ENCODE measurements at places on chromosomes 16 and 17. TPM values are rescaled to one million over a fixed set of nuclear protein-coding genes. Genes with fewer than 3 reads are reported as not detected.

The CACNG1 gene
- not detected for total RNA-seq

The TEKT3 gene
- total RNA-seq, result not detected

The MT1M gene
- not detected for total RNA-seq

The ARL5C gene
- 0.07 TPM for total RNA-seq

The NLK gene
- 11.3 TPM for total RNA-seq

The TEKT5 gene
- total RNA-seq, result not detected

The HYDIN gene
- not detected for total RNA-seq

The TBC1D3K gene
- not detected for total RNA-seq

- DNase-seq, result no peak
These were observed 165.3 kb upstream of the GSE1 start for GRCh38 chr16:85447693-85448313.

DNA sequence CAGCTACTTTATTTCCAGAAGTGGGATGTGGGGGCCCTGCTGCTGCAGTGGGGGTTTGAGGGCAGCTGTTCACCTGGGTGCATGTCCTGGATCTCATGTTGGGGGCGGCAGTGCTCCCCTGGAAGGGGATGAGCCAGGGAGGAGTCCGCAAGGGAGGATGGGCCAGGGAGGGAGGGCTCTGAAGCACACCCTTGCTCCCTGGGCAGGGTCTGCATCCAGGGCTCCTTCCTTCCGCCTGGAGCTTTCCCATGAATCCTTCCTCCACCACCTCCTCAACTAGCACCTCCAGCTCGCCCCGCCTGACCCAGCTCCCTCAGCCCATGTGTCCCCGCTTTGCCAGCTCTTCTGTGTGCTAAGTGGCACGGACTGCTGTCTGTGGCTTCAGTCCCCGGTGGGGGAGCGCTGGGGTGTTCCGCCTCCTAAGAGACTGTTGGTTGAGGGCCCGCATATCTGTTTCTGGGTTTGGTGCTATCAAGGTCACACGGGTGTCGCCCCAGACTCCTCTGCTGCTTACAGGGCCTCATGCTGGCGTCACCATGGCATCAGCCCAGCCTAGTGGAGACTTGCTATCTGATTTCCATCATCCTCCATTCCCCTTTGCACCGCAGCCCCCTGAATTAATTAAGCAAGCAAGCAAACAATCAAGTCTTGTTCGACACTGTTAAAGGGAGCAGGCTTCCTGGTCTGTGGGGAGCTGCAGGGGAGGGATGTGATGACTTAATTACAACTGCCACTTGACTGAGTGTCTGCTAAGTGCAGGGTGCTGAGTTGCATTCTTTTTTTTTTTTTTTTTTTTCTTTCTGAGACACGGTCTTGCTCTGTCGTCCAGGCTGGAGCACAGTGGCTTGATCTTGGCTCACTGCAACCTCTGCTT is 71.8 kb downstream of the PRKCA start:
- peak; percentile 53 for DNase-seq

GRCh38 chr16:88994695-88995094 is 17.7 kb upstream of the CBFA2T3 start:
- no peak for DNase-seq

DNA sequence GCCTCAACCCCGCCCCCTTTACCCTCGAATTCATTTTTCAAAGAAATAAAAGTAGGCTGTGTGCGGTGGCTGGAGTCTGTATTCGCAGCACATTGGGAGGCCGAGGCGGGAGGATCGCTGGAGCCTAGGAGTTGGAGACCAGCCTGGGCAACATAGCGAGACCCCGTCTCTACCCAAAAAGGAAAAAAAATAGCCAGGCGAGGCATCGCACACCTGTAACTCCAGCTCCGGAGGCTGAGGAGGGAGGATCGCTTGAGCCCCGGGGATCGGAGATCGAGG is 671 bp upstream of the TOP2A start:
- no peak for DNase-seq

DNA sequence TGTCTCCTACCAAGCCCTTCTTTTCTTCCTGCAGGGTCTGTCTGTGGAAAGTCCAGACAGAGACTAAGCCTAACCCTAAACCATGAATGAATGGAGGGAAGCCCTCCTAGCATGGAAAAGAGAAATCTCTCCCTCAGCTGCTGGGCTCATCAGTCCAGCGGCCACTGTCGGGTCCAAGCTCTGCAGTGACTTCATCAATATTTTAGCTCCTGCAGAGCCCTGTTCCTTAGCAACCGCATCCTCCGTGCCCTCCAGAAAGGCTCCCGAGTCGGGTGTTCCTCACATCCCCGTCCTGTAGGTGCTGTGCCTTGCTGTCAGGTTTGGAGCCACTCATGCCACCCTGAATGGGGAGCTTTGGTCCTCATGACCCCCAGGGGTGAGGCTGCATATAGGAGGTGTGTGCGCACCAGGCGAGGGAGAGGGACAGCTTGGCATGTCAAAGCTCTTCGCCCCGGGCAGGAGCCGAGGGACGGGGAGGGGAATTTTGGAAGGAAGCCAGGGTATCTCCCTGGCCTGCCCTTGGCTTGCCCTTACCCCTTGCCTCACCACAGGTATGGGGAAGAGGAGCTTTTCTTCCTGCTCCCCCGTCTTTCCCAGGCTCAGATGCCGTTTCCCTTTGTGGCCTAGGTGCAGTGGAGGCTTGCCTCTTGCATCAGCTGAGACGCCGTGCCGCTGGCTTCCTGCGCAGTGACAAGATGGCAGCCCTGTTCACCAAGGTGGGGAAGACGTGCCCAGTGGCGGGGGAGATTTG is 23.9 kb downstream of the SGSM2 start:
- DNase-seq, result no peak

GRCh38 chr17:65398040-65398787 is 163.2 kb downstream of the AXIN2 start:
- DNase-seq, result no peak

DNA sequence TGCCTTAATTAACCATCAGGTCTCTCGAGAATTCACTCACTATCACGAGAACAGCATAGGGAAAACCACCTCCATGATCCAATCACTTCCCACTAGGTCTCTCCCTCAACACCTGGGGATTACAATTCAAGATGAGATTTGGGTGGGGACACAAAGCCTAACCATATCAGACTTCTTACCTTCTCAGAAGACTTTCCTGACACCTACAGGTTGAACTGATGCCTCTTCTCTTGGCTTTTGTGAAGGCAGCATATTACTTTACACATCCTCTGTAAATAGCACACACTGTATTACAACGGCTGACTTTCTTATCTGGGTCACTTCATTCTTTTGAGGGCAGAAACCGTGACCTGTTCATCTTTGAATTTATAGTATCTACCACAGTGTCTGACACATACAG is 23.6 kb downstream of the BMERB1 start:
- no peak for DNase-seq

GRCh38 chr17:6427279-6427781 is 7.6 kb downstream of the AIPL1 start:
- DNase-seq, result peak; percentile 76

DNA sequence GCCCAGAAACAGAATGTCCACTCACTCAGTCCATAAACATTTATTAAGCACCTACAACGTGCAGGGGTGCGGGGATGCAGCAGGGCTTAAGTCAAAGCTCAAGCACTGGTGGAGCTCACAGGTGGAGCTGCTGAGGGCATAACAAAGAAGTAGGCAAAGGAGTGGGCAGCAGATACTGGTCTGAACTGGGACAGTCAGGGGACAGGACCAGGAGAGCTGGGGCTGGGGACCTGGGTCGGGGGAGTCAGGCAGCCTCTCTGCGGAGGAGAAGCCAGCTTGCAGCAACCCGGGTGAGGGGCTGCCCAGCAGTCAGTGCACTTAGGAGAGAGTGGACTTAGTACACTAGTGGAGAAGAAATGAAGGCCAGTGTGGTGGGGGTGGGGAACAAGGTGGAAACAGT is 10.0 kb upstream of the TNFRSF13B start:
- DNase-seq, result no peak

DNA sequence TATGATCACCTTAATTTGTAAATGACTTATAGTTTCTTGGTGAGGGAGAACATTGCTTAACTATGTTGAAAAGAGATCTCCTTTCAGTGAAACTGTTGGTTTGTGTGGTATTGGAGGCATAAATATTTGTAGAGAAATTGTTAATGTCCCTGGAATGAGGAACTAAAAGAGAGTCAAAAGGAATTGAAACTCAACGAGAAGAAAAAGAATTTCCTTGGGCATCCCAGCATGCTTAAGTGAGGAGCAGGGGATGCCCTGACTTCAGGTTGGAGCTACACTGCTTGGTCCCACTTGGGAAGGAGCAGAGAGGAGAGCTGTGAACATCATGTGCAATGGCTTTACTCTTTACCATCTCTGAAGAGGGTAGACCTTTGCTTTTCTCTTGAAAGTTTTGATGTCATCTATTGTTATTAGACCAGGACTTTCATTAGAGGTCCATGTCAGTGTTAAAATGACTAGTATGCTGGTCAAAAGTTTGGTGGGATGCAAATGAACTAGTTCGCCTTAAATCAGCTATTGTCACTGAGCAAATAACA is 21.7 kb downstream of the KRT23 start:
- no peak for DNase-seq

GRCh38 chr17:40483679-40484078 is 17.7 kb downstream of the TNS4 start:
- no peak for DNase-seq

- DNase-seq, result peak; percentile 22
These were observed 8.7 kb downstream of the CLEC19A start for GRCh38 chr16:19294156-19294649.

DNA sequence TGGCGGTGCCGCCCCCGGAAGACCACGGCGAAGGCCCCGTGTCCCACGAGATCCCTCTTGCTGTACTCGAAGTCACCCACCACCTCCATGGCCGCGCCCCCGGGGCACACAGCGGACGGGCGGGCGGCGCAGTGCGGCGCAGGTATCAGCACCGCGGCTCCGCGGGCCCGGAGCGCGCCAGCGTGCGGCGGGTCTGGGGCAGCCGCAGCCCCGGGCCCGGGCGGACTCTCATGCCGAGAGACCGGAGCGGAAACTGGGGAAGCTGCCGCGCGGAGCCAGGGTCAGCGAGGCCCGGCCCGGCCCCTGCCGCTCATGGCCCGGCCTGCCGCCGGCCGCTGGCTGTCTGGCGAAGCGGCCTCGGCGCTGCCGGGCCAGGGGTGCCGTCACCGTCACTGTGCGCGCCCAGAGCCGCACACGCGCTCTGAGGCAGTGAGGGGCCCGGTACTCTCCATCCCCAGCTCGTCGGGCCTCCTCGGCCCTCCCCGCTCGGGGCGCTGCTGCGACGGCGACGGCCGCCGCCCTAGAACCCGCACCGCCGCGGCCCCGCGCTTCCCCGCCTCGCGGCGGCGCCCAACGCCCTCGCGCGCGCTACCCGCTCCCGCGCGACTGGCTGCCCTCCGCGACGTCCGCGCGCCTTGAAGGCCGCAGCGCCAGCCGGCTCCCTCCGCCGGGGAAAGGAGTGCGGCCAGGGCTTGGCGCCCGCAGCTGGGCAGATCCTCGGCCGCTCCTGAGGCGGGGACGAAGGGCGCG is at the start of gene ULK2:
ULK2 (minus strand) TSS at position 608 of the 750 bp plus-strand sequence; CDS start at position 89, 519 bp downstream.
- peak; percentile 34 for DNase-seq

DNA sequence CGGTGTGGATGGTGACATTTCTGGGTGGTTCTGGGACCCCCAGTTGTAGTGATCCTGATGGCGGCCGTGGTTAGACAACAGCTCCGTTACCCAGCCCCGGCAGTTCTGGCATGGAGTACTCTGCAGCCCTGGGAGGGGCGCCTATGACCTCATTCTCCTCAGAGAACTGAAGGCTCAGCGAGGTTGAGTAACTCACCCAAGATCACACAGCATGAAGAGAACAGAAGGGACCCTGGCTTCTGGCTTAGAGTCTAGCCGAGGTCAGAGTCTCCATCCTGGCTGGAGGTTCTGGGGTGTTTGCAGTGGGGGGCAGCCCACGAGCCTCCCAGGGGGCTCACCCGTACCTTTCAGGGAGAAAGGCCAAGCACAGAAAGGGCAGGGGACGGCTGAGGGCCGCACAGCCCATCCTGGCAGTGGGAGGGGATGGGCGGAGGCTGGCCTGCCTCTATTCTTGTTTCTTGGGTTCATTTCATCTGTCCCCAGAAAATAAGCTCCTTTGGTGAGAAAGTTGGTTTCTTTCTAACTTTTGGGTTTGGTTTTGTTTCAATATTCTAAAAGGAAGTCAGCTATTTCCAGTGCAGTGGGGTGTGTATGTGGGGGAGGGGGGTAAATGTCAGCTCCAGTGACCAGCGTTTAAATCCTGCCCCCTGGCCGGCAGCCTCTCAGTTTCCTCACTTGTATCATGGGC is 13.2 kb downstream of the ZFPM1 start:
- DNase-seq, result no peak

DNA sequence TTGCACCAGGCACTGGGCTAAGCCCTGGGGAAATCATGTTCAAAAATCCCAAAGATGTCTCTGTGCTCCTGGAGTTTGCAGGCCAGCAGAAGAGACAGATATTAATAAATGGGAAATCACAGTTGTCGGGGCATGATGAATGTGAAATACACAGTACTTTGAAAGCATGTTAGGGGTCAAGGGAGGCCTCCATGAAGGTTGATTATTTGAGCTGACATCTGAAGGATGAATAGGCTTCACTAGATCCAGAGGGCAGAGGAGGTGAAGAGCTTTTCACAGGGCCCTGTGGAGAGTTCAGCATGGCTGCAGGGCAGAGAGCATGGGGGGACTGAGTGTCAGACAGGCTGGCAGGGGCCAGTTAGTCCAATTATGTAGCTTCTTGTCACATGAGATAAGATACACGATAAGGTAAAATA is 2.6 kb downstream of the ANKRD40CL start:
- no peak for DNase-seq

DNA sequence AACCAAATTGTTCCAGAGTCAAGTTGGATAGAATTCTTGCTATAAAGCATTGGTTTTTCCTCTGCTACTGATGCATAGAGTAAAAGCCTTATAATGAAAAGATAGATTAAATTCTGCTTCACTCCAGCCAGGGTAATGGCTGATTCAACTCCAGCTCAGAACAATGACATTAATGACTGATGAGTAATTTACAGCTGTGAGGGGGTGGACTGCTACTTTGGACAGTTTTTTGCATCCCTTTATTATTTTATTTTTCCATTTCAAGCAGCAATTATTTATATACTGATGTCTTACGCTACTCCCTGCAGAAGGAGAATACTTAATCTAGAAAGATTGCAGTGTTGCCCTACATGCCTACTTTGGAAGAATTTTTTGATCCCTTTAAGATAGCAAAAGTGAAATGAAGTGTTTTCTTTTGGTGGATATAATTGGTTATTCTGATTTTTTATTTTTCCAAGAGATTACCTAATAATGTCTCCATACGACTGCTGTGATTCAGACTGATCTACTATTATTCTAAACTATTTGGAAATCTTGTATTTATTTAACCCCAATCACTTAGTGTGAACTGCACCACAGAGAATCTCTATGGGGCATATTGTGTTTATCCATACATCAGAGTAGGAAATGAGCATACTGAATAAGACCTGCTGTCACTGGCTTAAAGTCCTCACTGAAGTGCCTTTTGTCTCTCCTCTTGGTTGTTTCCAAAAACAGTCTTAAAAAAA is 149.5 kb downstream of the TRIM37 start:
- no peak for DNase-seq

Measured in activated T-helper 2 cell treated with anti-CD3 and anti-CD28 coated beads, Interferon-gamma antibody, Interleukin-2, Interleukin-4, amounts not matched to agents 10 μg/mL and 5 μg/mL and 100 μg/mL, durations not matched to agents 14 hours and 24 hours and 36 hours (primary cell).